ENCODE measurements at places on chromosomes 1 and 21.

DNA sequence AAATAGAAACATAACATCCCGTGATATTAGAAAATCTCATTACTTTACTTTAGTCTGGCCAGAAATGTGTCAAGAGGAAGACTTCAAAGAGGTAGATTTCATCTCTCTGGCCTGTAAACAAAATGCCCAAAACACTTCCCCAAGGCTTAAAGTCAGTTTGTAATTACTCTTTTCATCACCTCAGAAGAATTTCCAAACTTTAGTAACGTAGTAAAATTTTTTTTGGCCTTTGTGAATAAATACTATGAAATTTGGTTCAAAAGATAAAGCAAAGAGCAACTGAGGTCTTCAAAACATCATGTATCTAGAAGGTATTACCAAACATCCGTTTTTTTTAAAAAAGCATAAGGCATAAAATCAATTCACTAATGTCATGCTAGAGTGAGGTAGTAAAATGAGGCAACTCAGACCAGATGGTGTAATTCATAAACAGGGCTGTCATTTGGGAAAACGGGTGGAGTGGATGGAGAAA lies 51.4 kb downstream of the LEPR start:
- DNase-seq = peak; percentile 76

DNA sequence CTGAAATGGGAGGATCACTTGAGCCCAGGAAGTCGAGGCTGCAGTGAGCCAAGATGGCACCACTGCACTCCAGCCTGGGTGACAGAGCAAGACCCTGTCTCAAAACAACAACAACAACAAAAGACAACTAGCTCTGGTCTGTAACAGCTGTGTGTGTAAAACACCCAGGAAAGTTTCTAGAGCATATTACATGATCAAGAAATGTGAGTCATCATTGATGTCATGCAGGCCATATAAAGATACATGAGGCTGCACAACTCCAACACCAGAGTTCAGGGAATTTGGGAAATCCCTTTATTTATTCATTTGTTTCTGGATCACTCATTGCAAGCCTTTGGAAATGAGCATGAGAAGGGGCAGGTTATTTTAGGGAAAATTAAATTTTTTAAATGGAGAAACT lies 50.3 kb upstream of the CTPS1 start:
- no peak for DNase-seq

- no peak for DNase-seq
These were observed 9.1 kb upstream of the C1orf159 start for GRCh38 chr1:1124786-1125642.

GRCh38 chr1:216739793-216740192 lies 16.6 kb upstream of the ESRRG start:
- no peak for DNase-seq
